ENCODE measurements at places on chromosomes 2 and 18.

DNA sequence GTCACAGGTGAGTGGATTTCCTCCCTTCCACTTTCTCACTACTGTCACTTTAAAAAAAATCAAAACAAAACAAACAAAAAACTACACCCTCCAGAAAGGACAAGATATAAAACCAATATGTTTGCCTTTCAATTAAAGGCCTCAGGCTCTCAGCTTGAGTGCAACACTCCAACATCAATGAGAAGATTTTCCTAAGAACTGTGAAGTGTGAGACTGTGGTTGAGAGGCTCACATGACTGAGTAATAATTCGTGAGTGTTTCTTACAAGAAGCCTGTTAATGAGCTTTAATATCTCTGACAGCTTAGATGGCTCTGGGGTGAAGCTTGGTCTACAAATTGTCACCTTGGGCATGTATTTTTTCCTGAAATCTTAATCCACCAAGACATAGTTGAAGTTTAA, 216.1 kb downstream of the ETAA1 start:
- no peak for DNase-seq

- peak; percentile 74 for DNase-seq
These were observed 68.1 kb upstream of the CSRNP3 start for GRCh38 chr2:165401285-165401852.

DNA sequence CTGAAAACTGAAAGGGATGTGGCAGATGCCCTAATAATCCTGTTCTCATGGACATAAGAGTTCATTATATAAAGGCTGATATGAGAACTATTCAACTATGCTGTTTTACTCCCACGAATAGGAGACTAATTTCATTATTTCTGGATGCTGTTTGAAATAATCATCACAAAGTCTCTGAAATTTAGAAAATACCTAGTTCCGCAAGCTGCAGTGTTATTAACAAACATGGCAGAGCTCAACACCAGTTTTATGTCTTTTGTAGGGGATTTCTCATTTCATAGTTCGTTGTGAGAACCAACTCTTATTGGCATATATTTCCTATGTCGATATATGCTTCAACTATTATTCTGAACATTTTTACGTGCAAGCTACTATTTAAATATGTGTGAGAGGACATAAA, 200.3 kb upstream of the SLC8A1 start:
- DNase-seq = no peak

GRCh38 chr2:233380995-233381637, 26.8 kb downstream of the DGKD start:
- DNase-seq = no peak

- DNase-seq = no peak
These were observed 156.5 kb upstream of the RMP24 start for GRCh38 chr18:35816003-35816402.

GRCh38 chr2:26969077-26969844, 1.2 kb upstream of the MAPRE3 start:
- DNase-seq = no peak

Data from mesendoderm (in vitro differentiated cells).